ENCODE measurements at places on chromosomes 7 and 10. TPM values are rescaled to one million over a fixed set of nuclear protein-coding genes. Genes with fewer than 3 reads are reported as not detected.

DNA sequence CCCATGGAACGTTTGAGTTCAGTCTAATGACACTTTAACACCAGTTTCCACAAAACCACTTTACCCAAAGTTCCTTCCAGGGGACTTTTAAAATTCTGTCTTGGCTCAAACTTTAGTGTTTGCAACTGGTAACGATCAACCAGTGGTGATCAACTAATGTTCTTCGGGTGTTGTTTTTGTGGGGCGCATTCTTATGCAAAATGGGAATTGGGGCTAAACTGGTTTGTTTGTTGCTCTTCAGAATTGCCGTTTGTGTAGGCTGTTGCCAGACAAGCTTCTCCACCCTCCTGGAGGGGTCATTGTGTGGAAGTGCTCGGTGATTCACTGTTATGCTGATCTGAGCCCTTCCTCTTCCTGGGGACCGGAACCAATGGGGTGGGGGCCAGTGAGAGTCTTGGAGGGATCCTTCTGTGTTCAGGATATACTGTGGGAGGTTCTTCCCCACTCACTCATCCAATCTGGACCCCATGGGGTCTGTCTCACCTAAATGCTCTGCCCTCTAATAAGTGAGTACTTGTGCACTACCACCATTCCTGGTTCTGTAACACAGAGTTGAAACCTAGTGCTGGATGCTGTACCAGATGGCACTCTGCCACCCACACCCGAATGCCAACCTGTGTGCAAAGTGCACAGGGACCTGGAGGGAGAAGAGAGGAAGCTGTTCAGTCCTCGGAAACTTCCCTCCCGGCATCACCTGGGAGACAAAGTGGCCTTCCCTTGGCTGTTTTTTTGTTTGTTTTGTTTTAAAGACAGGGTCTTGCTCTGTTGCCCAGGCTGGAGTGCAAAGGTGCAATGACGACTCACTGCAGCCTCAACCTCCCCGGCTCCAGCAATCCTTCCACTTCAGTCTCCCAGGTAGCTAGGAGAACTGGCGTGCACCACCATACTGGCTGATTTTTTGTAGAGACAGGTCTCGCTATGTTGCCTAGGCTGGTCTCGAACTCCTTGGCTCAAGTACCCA lies 2.1 kb downstream of the NFE2L3 start:
- no peak for DNase-seq

DNA sequence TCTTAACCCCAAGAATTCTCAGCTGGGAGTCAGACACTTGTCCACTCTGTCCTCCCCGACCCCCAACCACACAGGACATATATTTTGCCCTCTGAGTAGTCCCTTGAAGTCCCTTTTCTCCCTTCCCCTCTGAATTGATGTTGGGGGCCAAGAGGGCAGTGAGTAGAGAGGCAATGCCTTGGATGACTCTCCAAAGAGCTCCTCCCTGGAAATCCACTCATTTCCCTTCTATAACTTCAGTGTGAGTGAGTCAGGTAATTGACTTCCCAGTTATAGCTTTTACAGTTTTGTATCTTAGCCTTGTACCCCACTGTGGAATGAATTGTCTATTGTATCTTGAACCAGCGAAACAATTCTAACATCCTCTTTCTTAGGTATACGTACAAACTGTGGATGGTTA lies 9.2 kb upstream of the ODAD2 start:
- no peak for DNase-seq

DNA sequence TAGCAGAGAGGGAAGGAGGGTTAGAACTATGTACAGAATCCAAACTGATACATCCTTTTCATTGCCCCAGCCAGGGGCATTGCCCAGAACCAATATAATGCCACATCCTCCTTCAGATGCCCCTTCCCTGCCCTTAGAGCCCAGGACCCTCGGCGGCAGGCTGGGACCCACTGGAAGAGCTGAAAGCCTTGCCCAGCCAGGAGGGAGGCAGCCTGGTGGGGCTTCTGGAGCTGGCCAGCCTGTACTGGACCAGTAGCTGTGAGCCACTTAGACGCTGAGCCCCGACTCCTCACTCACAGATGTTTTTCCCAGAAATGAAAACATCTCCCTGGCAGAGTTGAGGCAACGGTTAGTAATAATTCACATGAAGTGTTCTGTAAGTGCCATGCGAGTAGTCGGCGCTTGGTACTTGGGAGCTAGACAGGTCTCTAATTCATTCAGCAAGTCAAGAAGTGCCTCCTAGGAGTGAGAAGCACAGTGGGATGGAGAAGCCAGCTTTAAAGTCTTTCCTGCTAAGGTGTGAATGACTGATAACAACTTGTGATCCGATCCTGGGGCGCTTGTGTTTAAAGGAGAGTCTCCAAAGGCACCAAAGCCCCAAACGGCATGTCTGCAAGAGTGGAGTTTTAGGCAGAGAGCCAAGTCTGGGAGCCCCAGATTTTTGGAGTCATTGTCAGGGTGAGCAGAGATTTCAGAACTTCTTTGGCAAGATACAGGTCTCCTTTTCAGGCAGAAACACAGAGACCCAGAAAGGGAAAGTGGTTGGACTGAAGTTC lies 9.8 kb downstream of the VSIR start:
- no peak for DNase-seq

The GSDME gene
- 32.1 TPM for total RNA-seq

GRCh38 chr7:94431619-94432280 lies 37.1 kb downstream of the COL1A2 start:
- DNase-seq: no peak

DNA sequence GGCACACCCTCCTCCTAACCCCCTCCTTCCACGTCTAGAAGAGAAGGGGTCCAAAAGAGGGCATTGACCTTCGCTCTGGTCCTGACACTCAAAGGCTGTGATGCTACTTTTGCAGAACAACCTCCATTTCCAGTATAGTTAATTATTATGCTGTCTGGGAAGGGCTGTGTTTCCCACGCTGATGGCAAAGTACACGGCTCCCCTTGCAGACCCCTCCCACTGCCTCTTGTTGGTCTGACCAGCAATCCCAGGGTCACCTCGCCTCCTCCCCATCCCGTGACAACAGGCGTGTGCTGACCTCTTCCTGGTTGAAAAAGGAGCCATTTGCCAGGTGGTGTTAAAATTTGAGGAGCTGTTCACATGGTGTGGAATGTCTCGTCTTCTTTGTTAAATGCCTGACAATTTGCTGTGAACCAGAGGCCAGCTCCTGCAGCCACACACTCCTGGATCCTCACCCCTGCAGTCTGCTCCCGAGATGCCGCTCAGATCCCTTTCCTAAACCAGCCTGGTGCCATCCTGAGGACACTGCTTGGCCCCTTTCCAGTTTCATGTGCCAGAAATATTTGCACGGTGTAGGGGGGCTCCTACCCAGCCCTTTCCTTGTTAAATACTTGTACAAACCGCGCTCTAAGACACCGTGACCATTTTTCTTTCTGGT lies 321.7 kb downstream of the WDR37 start:
- no peak for DNase-seq

GRCh38 chr10:76429368-76430060 lies 998.1 kb downstream of the LRMDA start:
- no peak for DNase-seq
